Stromal cell of bone marrow (primary cell): ENCODE measurements at places on chromosomes 5 and 9.

DNA sequence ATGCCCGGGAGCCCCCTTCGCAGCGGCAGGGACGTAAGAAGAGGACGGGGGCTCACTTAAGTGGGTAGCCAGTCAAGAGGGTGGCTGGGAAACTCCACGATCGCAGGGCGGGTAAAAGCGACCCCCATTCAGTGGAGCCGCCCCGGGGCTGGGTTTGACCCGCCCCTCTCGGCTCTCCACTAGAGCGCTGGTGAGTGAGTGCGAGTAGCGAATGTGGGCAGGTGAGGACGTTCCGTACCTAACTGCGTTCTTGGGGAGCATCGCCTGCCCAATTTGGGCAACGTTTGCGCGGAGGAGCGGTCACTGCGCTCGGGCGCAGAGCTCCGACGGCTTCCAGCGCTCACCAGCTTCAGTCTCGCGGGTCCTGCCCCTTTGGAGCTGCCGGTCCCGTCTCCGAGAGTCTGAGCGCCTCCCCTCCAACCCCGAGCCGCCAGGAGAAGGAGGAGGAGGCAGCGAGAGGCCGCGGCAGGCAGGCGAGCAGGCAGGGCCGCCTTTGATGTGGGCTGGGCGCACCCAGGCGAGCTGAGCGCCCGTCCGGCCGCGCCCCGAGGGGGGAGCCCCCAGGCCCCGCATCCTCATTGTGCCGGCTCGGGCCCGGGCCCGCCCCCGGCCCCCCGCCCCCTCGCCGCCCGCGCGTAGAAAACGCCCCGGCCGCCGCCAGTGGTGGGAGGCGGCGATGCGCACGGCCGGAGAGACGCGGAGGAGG, at the start of gene FGF18:
FGF18 (plus strand) TSS at position 666 of the 706 bp plus-strand sequence. CDS start 553 bp downstream, outside the sequence.
- peak; percentile 32 for DNase-seq

DNA sequence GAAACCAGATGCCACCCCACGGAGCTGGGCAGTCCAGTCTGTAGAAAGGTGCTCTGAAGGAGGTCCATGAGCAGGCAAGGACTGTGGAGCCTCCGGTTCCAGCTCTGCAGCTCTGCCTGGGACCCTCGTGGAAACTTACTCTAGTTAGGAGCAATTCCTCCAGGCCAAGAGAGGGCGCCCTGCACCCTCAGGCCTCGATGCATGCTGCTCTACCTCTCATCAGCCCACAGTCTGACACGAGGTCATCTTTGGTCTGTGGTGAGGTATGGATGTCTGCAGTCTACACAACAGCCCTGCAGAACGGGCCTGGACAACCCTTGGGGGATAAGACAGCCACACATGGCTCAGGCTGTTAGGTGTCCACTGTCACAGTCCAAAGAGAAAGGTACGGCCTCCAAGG, 50.6 kb upstream of the UBTD2 start:
- no peak for DNase-seq

DNA sequence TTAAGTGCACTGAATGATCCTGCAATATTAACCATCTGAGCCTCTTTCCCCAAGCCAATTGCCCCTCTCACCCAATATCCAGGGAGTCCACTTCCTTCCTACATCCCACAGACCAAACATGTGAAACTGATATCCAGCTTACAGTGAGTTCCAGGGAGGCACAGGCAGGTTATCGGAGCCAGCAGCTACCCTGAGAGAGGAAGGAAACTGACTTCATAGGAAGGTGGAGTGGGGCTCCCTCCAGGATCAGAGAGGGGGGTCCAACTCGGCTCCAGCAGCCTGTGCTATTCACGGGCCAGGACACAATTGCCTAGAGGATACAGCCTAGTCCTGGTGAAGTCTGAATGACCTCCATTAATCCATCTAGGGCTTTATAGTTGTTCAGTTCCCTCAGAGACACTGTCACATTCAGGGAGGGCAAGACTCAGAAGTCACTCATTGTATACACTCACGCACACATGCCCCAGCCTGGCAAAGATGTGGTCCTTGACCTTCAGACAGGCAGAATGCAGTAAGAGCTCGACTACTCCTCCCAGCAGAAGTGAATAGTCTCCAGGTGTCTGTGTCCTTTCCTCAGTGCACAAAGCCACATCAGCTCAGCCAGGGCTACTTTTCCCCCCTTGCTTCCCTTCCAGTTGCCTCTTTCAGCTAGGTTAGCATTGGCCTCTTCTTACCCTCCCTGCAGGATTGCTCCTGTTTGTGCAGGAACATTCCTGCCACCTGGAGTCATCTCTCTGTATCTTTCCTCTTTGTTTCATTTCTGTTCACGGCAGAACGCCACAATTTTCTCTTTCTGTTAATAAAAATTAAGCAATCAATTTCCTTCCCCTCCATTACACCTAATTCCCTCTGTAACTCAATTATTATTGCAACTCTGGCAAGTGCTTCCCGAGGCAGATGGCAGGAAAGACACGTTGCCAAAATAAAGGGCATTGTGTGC, 501.7 kb downstream of the ARHGEF28 start:
- DNase-seq = no peak

DNA sequence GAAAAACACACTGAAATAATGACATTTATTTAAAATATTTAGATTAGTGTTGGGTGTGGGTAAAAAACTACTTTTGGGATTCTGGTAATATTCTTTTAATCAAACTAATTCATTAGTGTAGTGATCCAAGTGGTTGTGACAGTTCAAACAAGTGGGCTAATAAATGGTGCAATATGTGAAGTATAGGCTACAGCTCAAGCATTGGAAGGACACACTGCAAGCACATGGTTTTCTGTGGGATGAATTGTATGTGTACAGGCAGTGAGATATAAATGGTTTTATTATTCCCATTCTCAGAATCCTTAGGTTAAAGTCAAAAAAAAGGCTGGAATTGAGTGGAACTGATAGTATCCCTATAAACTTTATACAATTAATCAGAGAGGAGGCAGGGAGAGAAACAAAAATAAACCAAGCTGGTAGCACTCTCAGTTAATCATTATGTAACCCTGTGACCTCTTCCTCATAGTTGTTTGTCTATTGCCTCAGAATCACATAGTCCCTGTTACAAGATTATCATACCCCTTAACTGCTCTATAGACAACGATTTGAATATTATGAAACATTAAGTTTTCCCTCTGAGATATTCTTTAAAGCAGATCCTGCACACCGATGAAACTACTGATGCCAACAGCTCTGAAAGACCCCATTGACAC, 1755.4 kb upstream of the ACO1 start:
- no peak for DNase-seq

DNA sequence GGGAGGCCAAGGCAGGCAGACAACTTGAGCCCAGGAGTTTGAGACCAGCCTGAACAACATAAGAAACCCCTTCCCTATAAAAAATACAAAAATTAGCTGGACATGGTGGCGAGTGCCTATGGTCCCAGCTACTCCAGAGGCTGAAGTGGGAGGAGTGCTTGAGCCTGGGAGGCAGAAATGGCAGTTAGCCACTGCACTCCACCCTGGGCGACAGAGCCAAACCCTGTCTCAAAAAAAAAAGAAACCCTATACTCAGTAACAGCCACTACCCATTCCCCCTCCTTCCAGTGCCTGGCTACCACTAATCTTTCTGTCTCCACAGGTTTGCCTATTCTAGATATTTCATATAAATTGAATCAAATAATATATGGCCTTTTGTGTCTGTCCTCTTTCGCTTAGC, 14.3 kb upstream of the SIL1 start:
- no peak for DNase-seq

- DNase-seq = no peak
These were observed 8.7 kb upstream of the MYOT start for GRCh38 chr5:137858954-137859353.

DNA sequence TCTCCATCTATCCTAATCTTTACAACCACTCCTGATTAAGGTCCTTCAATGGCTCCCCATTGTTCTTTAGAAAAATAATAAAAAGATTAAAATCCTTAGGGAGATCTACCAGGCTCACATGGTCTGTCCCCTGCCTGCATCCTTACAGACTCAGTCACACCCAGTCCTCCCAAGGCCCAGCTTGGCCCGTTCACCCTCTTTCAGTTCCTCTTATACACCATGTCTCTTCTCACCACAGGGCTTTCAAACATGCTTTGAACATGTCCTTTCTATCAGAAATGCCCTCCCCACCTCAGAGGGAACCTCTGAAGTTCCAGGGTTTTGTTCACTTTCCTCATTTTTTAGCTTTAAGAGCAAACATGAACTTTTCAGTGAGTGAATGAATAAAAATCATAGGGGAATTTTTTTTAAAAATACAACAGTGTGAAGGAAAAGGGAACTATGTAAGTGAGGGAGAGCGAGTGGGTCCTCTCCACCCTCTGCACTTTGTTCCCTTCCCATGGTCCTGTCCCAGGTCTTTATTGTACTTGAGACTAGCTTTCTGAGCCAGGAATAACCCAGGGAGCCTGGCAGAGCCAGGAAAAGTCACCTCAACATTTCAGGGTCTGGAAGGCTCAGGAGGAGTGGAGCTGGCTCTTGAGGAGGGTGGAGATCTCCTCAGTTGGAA, 55.3 kb downstream of the TRPC7 start:
- DNase-seq = no peak

DNA sequence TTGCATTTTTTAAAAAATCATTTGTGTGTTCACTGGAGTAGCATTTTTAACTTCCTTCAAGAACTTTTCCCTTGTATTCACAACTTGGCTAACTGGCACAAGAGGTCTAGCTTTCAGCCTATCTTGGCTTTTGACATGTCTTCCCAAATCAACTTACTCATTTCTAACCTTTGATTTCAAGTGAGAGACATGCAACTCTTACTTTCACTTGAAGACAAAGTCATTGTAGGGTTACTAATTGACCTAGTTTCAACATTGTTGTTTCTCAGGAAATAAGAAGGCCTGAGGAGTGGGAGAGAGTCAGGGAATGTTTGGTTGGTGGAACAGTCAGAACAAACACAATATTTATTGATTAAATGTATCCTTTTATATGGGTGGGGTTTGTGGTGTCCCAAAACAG, 95.0 kb upstream of the C9orf72 start:
- no peak for DNase-seq

DNA sequence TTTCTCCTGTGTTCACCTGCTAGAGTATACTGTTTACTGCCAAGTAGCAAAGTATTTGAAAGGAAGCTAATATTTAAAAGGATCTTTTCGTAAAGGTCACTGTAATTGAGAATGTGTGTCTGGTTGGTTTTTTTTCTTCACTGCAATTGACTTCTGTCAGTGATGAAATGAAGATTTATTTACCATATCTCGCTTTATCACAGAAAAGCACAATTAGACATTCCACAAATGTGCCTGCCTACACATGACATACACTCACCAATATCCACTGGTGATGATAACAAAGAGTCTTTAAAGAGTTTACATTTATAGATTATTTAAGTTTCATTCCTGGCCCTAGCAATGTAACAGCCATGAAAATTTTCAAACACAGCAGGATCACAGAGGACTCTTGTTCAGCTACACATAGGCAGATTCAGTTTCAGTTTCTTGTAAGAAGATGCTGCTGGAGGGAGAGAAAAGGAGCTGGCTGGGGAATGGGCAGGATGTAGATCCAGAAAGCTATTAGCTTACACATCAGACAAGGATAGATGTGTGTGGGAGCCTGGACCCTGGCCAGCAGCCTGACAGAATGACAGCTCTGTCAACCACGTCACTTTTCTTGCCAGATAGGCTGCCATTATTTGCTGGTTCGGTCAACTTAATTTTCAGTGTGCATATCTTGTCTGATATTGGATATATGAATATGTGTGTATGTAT, 104.0 kb downstream of the GDNF start:
- no peak for DNase-seq

- DNase-seq = peak; percentile 74
These were observed 48.6 kb downstream of the UGCG start for GRCh38 chr9:111945216-111945615.

- DNase-seq = no peak
These were observed 107.6 kb downstream of the MUSK start for GRCh38 chr9:110776221-110776620.

- no peak for DNase-seq
These were observed 235.3 kb downstream of the TENT4A start for GRCh38 chr5:6948562-6948961.

GRCh38 chr9:87800456-87800855, 74.5 kb downstream of the CTSL start:
- DNase-seq = no peak
